ENCODE measurements at places on chromosomes 1 and 21.
A peak's percentile ranks its signal among the peaks of the same experiment; 100 is the strongest.

DNA sequence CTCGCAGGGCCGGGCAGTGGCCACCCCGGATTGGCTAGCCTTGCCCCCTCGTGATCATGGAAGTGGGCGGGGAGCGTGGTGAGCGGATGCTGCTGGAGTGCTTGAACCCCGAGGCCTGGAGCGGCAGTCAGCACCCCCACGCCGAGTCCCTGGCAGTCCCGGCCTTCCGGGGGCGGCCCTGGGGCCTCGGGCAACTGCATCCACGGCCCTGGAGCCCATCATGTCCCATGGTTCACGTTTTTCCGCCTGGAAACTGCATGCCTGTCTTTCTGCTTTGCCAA lies 45.6 kb downstream of the CDC7 start:
- DNase-seq: no peak

DNA sequence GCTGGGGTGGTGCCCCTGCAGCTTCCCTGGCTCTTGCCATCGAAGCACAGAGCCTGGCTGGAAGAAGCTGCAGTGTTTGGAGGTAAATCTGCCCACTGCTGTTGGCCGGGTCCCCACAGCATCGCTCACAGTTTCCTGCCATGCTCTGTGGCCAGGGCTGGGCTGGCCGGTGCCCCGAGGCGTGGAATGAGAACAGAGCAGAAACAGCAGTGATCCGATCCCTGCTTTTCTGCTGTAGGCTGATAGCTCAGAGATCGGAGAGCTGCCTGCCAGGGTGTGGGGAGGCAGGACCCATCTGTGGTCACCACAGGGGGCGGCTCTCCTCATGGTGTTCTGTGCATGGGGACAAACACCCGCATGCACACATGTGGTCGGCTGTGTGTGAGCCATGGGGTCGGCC lies 11.5 kb downstream of the SLC45A1 start:
- peak; percentile 83 for DNase-seq

DNA sequence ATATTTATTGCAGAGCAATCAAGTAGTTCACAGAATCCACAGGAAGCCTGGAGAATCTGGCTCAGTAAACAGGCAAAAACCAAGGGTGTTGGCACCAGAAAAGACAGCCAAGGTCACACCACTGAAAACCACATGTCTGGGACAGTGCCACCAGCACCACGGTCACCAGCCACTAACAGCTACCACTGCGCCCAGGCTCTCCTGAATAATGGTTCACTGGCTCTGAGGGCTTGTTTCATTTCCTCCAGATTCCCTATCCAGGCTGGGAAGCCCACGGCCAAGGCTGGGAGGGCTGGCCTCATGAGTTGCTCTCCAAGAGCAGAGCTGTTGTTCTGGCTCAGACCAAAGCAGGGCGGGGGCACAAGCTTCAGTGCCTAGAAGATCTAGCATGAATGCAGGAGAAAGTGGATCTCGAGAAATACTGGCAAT lies 54.5 kb upstream of the PTGFRN start:
- DNase-seq: peak; percentile 92

DNA sequence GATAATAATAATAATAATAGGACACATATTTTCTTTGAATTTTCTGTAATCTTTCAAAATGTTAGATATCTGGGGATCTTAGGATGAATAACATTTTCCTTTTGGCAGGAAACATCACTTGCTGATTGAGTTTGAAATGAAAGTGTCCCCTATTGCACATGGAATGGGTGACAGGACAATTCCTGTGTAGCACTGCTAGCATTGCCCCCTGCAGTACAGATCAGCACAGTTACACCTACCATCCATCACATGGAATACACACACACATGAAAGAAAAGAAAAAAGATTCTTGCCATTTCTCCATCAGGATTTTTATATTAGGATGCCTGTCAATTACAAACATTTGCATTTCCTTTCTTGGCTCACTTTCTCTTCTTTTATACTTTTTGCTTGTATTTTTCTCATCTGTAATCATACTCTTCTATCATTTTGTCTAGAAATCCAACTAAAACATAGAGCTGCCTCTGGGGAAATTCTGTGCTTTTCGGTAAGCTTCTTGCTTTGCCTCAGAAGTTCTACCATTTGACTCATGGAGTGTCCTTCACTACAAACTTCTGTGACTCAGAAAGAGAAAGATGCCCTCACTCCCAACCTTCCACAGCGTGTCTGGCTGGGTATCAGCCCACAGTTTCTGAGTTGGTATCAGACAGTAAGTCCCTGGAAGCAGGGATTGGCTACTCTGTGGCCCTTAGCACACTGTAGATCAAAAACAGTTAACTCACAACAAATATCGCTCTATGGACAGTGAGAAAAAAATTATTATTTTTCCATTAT lies 641.2 kb downstream of the PTPRC start:
- DNase-seq: peak; percentile 49

DNA sequence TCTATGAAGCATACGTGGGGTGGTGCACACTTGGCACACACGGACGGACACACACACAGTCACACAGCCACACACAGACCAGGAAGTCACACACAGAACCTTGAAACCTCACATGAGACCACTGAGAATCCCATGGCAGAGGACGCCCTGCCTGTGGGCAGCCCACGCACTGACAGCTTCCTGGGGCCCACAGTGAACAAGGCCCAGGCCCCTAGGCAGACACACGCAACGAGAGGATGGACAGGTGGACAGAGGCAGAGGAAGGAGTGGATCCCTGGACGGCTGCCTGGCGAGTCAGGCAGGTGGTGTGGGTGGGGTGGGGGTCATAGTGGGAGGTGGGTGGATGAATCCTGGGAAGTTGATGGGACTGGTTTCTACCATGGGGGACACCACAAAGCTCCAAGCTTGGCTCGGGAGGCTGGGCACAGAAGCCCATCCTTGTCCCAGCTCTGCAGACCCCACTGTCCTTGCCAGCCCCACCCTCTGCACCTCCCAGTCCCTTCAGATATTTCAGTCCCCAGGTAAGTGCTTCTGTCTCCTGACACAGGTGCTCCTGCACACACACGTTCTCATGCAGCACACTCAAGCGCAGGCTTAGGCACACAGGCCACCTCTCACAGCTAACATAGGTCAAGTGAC lies 49.1 kb downstream of the WNT9A start:
- DNase-seq: no peak

DNA sequence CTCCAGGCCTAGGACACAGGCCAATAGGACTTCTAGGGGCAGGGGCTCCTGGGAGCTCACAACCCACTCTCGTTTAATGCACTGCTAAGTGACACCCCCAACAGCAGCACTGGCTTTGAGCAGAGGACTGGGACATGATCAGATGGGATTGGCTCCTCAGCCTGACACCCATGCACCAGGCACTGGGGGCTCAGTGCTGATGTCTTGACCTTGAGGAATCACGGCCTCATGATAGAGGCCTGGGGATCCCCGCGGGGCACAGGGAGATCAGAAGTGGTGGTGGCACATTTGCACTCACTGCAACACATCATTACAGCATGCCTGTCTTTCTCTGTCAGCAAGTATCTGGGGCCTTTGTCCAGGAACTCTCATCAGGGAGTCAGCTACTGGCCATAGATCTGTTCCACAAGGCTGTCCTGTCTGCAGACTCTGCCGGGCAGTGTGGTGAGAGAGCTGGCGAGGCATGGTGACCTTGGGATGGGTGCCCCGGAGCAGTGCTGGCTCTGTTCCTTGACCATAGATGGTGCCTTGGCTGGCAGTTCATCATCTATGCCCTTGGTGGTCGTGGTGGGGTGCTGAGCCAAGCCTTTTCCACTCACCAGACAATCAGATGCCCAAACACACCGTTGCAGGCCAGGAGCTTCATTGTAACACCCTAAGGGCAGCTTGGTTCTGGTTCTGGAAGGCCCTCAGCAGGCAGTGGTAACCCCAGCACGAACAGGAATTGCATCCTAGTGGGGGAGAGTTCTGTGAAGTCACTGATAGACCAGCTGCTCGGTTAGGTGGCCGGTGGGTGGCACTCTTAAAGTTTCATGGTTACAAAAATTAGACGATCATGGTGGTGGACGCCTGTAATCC lies 22.2 kb upstream of the PARP1 start:
- no peak for DNase-seq

GRCh38 chr1:64246294-64246917 lies 43.0 kb downstream of the UBE2U start:
- no peak for DNase-seq

GRCh38 chr21:32956061-32956656 lies 69.6 kb upstream of the OLIG2 start:
- DNase-seq: no peak

- peak; percentile 58 for DNase-seq
Observed at GRCh38 chr1:3914331-3914851, 14.3 kb upstream of the C1orf174 start.

DNA sequence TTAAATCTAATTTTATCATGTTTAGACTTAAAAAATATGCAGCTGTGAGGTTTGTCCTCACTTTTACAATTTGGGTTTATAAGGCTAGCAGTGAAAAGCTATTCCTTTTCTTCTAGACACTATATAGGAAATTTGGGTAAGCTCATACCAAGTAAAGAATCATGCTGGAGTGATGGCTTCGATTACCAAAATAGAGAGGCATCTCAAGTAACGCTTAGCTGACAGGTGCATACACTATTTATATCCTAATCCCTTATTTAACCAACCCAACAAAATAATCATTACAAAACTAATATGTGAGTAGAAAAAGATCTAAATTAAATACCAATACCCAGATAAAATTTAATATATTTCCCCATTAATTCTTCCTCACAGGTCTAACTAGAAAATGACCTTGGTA lies 193.2 kb downstream of the LHX8 start:
- DNase-seq: no peak

DNA sequence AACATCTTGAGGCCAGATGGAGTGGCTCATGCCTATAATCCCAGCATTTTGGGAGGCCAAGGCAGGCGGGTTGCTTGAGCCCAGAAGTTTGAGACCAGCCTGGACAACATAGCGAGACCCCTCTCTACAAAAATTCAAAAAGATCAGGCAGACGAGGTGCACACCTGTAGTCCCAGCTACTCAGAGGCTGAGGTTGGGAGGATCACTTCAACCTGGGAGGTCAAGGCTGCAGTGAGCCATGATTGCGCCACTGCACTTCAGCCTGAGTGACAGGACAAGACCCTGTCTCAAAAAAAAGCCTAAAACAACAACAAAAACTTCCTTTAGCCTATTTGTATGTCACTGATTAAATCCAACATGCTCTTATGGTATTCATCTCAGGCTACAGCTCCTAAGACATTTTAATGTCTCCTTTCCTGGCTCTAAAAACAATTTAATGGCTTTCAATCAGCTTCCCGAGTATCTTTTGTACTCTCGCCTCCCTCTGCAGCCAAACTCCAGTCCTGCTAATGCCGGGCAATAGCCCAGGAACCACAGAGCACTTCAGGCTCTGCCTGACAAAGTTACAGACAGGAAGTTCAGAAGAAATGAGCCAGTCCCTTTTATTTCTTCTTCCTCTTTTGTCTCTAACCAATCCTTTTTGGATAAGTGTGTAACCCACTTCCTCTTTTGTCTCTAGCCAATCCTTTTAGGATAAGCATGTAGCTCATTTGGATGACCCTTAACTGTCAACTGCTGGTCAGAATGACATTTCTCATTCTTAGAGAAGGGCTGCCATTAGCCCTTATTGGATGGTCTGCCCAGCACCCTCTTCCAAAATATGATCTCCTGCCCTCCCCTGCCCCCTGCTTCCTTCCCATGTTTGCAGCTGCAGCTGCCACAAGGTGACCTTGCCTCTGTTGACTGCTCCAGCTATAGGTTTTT lies 6.6 kb upstream of the DOP1B start:
- no peak for DNase-seq

DNA sequence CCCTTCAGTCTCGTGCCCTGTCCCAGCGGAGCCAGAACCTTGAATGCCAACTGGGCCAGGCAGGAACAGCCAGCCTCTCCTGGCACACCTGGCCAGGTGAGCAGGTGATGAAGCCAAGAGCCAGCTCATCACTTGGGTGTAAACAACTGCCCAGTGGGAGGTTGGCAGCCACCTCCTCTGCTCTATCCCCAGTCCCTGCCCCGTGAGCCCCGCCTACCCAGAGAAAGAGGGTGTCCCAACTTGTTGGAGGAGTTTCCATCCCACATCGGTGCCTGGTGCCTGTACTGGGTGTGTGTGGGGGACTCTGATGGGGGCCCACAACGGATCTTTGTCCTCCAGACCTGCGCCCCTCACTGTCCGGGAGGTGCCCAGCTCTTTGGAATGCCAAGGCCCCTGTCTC lies 17.8 kb upstream of the FAM131C start:
- peak; percentile 62 for DNase-seq

GRCh38 chr1:42431514-42431913 lies 24.3 kb downstream of the ZMYND12 start:
- no peak for DNase-seq

GRCh38 chr1:114130846-114131525 lies 22.7 kb downstream of the SYT6 start:
- peak; percentile 66 for DNase-seq

DNA sequence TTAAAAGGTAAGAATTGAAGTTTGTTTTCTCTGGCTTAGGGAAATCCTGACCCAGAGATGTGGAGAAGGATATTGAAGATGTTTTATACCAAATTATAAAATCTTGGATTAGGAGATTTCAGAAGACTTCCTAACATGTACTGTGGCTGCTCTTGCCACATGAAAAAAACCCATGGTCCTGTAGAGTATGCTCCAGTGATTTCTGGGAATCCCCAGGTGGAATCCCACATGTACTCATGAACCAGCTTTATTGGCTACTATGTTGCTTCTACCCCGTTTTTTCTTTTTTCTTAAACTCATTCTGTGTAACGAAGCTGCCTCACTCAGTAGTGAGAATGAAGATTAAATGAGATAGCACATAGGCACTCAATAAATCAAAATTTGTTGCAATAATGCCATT lies 132.7 kb upstream of the SGIP1 start:
- no peak for DNase-seq

GRCh38 chr1:6171548-6172124 lies 8.5 kb downstream of the CHD5 start:
- DNase-seq: peak; percentile 93

DNA sequence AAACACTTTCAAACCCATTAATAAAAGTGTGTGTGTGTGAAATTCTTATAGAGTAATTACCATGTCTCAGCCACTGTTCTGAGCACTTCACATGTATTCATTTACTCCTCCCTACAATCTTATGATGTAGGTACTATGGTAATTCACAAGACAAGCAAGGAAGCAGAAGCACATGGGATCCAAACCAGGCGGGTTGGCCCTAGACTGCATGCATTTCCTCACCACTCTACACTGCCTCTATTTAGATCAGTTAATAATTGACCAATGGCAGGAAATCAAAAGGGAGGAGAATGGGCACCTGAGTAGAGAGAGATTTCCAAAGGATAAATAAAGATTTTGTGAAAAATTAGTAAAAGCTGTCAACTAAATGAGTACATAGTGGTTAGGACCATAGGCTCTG lies 15.7 kb downstream of the MAP3K21 start:
- DNase-seq: no peak

- no peak for DNase-seq
Observed at GRCh38 chr1:172887162-172887561, 163.6 kb downstream of the TNFSF18 start.

- peak; percentile 73 for DNase-seq
Observed at GRCh38 chr1:37465593-37466517, 8.5 kb upstream of the ZC3H12A start.

GRCh38 chr1:187067160-187067559 lies 238.4 kb downstream of the PLA2G4A start:
- DNase-seq: no peak

GRCh38 chr1:41380979-41381691 lies 19.9 kb downstream of the FOXO6 start:
- DNase-seq: no peak

GRCh38 chr1:201982623-201983379 lies at the start of gene RNPEP:
RNPEP (plus strand) TSS chr1:201982648; CDS start chr1:201982667, 19 bp downstream.
- peak; percentile 98 for DNase-seq
